ENCODE measurements at places on chromosomes 16 and 17.

GRCh38 chr17:17730250-17730935 is 49.1 kb downstream of the RAI1 start:
- no peak for DNase-seq

DNA sequence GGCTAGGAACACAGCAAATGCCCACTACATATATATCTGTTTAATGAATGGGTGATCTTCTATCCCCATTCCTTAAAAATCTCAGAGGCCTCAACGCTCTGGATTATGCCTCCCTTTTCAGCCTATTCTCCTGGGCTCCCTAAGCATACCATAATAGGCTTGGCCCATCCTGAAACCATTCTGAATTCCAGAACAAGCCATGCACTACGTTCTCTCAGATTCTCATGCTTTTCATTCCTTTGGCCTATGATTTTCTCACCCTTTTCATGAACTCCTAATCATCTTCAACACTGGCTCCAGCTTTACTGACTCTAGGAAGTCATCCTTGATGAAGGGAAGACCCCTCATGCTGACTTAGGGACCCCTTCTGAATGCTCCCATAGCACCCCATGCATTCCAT is 71.1 kb downstream of the RPGRIP1L start:
- no peak for DNase-seq

- DNase-seq = no peak
Observed at GRCh38 chr16:19885451-19886072, 914 bp upstream of the GPRC5B start.

GRCh38 chr16:10870137-10870776 is 6.7 kb upstream of the CIITA start:
- no peak for DNase-seq

- DNase-seq = no peak
Observed at GRCh38 chr17:81890447-81891302, 711 bp downstream of the ALYREF start.

GRCh38 chr17:18314059-18314730 is 599 bp downstream of the TOP3A start:
- DNase-seq = no peak

- no peak for DNase-seq
Observed at GRCh38 chr17:50169121-50169764, 3.4 kb downstream of the SGCA start.

- no peak for DNase-seq
Observed at GRCh38 chr17:47973541-47973940, 2.6 kb downstream of the CDK5RAP3 start.

DNA sequence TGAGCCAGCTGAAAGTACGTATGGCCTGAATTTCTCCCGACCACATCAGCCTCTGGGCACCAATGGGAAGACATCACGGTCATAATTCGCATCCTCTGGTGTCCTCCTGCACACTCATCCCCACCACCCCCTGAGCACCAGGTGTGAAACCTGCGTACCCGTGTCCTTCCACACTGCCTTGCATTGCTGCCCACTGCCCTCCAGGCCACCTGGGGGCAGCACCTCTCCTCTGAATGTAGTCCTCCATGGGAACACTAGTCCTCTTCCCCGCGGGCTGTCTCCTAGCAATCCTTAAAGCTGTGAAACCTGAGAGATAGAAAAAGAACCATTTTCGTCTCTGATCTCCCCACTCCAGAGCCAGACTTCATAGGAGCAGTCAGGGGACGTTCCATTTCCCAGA is 125.5 kb downstream of the ZNF18 start:
- DNase-seq = no peak

GRCh38 chr17:76104896-76105231 is 1.3 kb upstream of the EXOC7 start:
- no peak for DNase-seq

DNA sequence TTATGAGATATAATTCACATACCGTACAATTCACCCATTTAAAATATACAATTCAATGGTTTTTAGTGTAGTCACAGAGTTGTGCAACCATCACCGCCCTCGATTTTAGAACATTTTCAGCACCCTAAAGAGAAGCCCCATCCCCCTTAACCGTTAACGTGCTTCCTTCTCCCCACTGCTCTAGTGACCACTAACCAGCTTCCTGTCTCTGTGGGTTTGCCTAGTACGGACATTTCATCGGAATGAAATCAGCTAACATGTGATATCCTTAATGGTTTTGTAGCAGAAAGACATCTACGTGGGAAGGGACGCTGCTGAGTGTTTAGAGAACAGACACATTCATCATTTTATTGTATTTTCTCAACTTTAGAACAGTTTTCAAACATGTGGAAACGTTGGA is 80.8 kb upstream of the HSBP1 start:
- DNase-seq = no peak

All from skeletal muscle cell (primary cell).